ENCODE measurements at places on chromosomes 11 and 22.

DNA sequence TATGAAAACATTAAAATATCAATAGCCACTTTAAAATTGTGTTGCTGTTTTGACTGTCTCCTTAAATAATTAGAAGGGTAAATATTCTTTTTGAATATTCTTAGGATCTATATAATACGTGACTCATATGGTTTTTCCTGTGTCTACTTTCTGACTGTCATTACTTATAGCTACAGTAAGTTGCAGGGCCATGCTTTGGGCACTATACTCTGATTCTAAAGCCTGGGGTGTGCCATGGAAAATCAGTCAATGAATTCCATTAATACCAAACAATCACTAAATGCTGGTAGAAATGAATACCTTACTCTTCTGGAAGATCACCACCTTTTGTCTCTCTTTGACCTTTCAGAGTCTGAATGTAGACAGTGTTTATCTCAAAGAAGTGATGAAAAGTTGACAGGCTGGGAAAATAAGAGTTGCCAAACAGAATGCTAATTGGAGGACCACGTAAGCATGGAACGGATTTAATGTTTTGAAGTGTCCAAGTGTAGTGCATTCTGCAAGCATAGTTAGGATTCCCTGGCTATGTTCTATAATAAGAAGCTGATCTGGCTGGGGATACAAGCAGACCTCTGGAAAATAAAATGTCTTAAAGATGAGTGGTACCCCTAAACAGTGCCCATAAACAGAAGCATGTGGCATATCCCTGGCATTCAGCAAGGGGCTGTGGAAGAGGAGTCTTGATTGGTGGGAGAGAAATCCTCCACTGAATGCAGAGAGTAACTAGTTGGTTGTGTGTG lies 16.8 kb downstream of the LUZP2 start:
- DNase-seq: no peak

GRCh38 chr22:28742562-28742962 lies 723 bp downstream of the HSCB start:
- DNase-seq: no peak

DNA sequence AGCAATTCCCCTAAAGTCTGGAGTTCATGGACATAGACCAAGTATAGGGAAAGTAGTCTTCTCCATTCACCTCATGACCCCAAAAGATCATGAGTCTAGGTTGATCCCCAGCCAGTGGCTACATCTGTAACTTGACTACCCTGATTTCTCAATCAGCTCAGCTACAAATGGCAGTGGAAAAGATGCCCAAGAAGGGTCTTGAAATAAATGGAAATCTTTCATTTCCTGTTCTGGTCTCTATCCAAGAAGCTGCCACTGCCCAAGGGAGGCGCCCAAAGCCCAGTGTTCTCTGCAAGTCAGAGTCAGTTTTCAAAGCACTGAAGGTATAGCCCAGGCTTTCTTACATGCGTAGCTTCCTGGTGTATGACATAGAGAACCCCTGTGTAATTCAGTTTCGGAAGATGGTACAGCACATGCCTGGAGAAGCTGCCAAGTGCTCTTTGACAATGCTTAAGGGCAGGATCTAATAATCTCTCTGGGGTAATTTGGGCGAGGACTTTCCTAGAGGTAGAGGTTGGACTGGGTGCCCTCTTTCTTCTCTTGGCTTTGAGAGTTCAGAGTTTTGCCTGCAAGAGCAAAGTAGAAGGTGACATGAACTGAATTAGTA lies 101.1 kb downstream of the ADAMTS15 start:
- DNase-seq: no peak

- DNase-seq: peak; percentile 46
Observed at GRCh38 chr11:34570584-34570983, 50.3 kb upstream of the EHF start.

DNA sequence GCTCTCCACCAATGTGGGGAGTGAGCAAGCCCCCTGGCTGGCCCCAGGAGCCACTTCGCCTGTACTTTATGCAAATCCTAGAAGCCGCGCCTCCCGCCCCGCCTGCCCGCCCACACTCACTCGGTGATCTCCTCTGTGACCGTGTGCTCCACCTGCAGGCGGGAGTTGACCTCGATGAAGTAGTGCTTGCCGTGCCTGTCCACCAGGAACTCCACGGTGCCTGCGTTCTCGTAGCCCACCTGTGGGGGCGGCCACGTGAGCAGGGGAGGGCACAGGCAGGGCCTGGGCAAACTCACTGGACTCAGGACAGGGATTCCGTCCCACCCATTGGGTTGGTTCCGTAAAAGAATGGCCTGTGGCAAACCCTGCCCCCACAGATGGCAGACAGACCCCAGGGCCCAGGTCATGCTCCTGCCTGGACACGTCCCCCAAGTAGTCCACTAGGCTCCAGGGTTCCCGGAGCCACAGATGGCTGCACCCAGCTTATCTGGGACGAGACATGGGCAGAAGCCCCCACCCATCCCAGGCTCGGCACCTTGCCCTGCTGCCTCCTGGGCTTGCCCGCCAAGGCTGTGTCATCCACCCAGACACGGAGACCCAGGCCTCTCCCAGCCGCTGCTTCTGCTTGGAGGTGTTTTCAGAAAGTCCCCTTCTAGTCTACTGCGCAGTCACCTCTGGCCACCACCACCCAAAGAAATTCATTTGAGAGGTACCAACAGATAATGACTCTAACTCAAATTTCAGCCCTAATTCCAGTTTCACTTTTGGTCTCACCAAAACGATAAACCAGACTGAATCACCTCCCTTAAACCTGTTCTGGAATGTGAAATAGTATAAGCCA lies 12.1 kb downstream of the LRFN4 start:
- DNase-seq: no peak

- DNase-seq: no peak
Observed at GRCh38 chr11:15507592-15507991, 392.9 kb downstream of the INSC start.

DNA sequence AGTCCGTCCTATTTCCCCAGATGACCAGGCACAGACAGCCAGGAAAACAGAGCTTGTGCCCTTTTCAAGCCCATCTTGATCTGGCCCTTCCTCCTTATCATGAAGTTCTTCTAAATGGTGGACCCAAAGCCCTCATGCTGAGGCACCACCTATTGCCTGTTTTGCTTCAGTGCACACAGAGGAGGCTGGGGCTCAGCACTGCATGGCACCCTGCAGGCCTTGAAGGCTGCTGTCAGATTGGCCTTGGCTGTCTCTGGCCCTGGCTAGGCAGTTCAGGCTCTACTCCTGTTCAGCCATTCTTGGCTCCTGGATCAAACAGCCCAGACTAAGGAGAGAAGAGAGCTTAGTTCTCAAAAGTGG lies 49.2 kb downstream of the OTOG start:
- DNase-seq: no peak

GRCh38 chr22:48299801-48300200 lies 1527.9 kb downstream of the BRD1 start:
- no peak for DNase-seq

GRCh38 chr11:71962428-71963038 lies 33.7 kb downstream of the RNF121 start:
- DNase-seq: peak; percentile 58

GRCh38 chr11:126363706-126364248 lies 8.3 kb downstream of the ST3GAL4 start:
- no peak for DNase-seq

- DNase-seq: no peak
Observed at GRCh38 chr22:20475115-20475436, 20.5 kb downstream of the KLHL22 start.

GRCh38 chr11:406796-407650 lies 7.8 kb downstream of the SIGIRR start:
- peak; percentile 71 for DNase-seq

DNA sequence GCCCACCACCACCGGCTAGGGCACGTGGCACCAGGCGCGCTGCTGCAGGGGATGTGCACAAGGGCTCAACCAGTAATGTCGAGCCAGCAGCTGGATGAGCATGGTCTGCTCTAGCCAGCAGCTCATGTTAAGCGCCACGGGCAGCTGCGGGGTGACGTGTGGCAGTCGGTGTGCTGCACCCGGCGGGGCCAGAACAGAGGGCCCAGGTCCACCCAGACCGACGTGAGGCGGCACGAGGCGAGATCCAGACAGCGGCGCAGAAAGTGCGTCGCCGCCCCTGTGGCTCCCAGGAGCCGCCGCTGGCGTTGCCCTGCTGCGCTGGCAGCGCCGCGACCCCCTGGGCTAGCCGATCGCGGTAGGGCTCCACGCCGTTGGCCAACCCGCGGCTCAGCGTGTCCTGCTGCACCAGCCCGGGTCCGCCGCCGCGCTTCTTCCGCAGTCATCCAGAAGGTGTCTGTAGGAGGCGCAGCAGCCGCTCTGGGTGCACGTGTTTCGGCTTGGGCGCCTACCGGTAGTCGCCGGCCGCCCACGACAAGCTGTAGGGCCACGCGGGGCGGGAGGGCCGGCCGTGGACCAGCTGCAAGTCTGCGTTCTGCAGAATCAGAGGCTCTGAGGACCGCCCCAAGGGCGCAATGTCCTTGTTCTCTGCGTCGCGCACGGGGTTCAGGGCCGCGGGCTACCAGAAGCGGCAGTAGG lies 4.6 kb upstream of the GALR3 start:
- no peak for DNase-seq
